ENCODE measurements at places on chromosomes 1 and 21.

DNA sequence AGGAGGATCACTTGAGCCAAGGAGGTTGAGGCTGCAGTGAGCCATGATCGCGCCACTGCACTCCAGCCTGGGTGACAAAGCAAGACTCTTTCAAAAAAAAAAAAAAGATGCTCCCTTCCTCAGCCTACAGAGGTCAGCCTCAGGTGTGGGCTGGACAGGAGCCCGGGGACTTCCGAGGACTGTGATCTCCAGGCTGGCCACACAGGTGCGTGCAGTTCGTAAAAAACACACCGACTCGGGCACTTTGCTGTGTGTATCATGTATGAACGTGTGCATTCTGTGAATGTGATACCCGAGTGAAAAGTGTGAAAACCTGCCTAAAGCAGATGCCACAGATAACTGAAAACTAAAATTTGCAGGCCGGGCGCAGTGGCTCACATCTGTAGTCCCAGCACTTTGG lies 8.4 kb upstream of the CCDC27 start:
- peaks cover 21% of the 10 kb centered on the region for H3K4me1 ChIP-seq
- no peaks in the 10 kb centered on the region for H3K27me3 ChIP-seq
- no peak for DNase-seq

- H3K27ac ChIP-seq = no peak overlapping the region
- no peaks in the 10 kb centered on the region for H3K36me3 ChIP-seq
- no peak overlapping the region for H3K4me3 ChIP-seq
- H3K4me1 ChIP-seq = peaks cover 16% of the 10 kb centered on the region
- no peak for DNase-seq
Measured at GRCh38 chr1:180235502-180236239, 5.6 kb downstream of the LHX4 start.

DNA sequence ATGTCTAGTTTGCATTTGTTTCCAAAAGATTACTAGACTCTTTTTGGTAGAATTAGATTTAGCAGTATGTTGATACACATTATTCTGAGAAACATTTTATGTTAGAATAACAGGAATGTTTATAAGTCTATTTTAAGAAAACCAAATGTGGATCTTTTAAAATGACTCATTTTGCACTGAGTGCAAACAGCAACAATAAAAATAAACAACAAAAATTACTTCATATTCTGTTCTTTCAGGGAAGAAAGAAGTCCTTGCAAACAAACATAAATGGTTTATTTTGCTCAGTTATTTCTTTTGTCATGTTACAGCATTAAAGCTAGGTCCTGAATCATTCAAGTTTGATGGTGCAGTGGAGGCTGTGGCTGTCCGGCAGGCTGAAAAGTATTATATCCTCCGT lies 106.8 kb upstream of the TENT5C start:
- no peaks in the 10 kb centered on the region for H3K4me1 ChIP-seq
- H3K4me3 ChIP-seq = no peak overlapping the region
- peaks cover 4% of the 10 kb centered on the region for H3K36me3 ChIP-seq

DNA sequence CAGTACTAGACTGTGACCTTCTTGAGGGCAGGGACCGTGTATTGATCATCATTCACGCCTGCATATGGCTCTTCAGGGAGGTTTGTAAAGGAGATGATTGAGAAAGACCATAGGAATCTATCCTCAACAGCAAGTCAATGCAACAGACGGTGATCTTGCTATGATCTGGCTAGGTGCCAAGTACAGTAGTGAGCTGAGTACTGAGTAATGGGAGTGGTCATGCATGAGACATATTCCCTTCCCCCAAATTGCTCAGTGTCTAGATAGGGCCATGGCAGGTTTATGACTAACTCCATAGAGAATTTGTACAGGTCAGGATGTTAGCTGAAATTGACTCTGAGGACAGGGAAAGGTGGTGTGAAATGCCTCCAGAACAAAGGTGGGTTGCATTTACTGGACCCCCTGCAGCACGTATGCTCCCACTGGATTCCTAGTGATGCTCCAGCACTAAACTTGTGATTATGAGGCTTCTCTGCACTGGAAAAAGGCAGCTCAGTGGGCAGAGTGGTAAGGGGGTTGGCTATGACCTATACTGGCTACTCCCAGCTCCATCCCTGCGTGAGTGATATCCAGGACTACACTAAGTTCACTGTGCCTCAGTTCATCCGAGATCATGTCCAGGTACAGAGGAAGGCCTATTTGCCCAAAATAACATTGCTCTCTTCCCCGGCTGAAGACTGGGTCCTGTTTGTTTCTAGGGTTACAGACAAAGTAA lies 37.2 kb downstream of the KCNJ6 start:
- no peaks in the 10 kb centered on the region for H3K4me1 ChIP-seq
- no peak overlapping the region for H3K4me3 ChIP-seq
- DNase-seq = no peak
- no peak overlapping the region for H3K27ac ChIP-seq

GRCh38 chr1:228798548-228798947 lies 63.3 kb downstream of the RHOU start:
- H3K27me3 ChIP-seq = peaks cover 7% of the 10 kb centered on the region
- no peak overlapping the region for H3K27ac ChIP-seq
- peaks cover 27% of the 10 kb centered on the region for H3K4me1 ChIP-seq
- H3K36me3 ChIP-seq = peaks cover 14% of the 10 kb centered on the region

- DNase-seq = no peak
- no peak overlapping the region for H3K27ac ChIP-seq
- peaks cover 4% of the 10 kb centered on the region for H3K4me1 ChIP-seq
Measured at GRCh38 chr1:909861-910310, 13.8 kb upstream of the SAMD11 start.

GRCh38 chr1:6287029-6287428 lies 26.1 kb upstream of the GPR153 start:
- no peaks in the 10 kb centered on the region for H3K27me3 ChIP-seq
- H3K4me1 ChIP-seq = peaks cover 15% of the 10 kb centered on the region
- DNase-seq = no peak
- no peak overlapping the region for H3K27ac ChIP-seq
- no peaks in the 10 kb centered on the region for H3K36me3 ChIP-seq
- H3K4me3 ChIP-seq = no peak overlapping the region

DNA sequence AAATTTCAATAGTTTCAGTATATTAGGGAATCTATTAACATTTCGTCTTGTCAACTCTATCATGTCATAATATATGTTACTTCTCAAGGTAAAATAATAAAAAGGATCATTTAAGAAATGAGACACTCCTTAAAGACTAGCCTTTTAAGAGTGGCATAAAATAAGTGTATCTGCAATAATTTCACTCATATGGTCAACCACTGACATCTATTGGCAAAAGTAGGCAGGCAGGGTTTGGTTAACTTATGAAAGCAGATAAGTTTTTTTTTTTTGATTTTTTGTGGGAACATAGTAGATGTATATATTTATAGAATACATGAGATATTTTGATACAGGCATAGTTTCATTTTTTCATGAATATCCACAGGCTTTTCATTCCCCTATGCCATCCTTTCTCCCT lies 5.5 kb upstream of the RGS21 start:
- H3K36me3 ChIP-seq = peaks cover 9% of the 10 kb centered on the region
- no peaks in the 10 kb centered on the region for H3K27me3 ChIP-seq
- no peaks in the 10 kb centered on the region for H3K4me1 ChIP-seq
- no peak overlapping the region for H3K27ac ChIP-seq
- DNase-seq = no peak

DNA sequence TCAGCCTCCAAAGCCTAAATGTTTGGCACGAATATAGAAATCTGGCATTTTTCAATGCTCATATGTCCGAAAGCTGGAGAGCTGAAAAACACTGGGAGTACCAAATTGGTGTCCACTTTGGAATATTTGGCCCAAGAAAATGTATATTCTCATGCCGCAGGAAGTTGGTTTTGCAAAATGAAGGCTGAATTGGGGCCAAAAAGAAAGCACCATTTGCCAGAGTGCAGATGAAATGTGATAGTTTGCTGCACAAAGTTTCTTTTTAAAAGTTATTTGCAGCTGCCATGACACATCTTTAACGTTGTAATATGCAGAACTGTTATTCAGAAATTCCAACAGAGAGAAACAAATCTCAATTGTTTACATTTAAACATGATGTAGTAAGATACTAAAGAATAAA lies 124.2 kb upstream of the LYPLAL1 start:
- no peaks in the 10 kb centered on the region for H3K4me1 ChIP-seq
- DNase-seq = no peak
- no peak overlapping the region for H3K4me3 ChIP-seq
- H3K27ac ChIP-seq = no peak overlapping the region
- H3K36me3 ChIP-seq = no peaks in the 10 kb centered on the region

- peaks cover 28% of the 10 kb centered on the region for H3K4me1 ChIP-seq
- H3K27me3 ChIP-seq = no peaks in the 10 kb centered on the region
- DNase-seq = no peak
- peak overlapping the region; percentile 100 for H3K4me3 ChIP-seq
- H3K27ac ChIP-seq = peak overlapping the region; percentile 98
Measured at GRCh38 chr1:37596182-37596667, 488 bp upstream of the GNL2 start.

- H3K4me1 ChIP-seq = peaks cover 20% of the 10 kb centered on the region
- peaks cover 6% of the 10 kb centered on the region for H3K36me3 ChIP-seq
- H3K27me3 ChIP-seq = no peaks in the 10 kb centered on the region
- no peak for DNase-seq
Measured at GRCh38 chr1:211843018-211843417, 12.5 kb upstream of the LPGAT1 start.

- DNase-seq = no peak
- no peak overlapping the region for H3K4me3 ChIP-seq
- H3K27ac ChIP-seq = no peak overlapping the region
Measured at GRCh38 chr1:102032534-102032933, 35.8 kb upstream of the OLFM3 start.

GRCh38 chr1:91787919-91788318 lies 98.0 kb downstream of the TGFBR3 start:
- DNase-seq = no peak
- H3K36me3 ChIP-seq = peaks cover 18% of the 10 kb centered on the region
- H3K27me3 ChIP-seq = no peaks in the 10 kb centered on the region
- H3K4me3 ChIP-seq = no peak overlapping the region
- peaks cover 77% of the 10 kb centered on the region for H3K4me1 ChIP-seq

DNA sequence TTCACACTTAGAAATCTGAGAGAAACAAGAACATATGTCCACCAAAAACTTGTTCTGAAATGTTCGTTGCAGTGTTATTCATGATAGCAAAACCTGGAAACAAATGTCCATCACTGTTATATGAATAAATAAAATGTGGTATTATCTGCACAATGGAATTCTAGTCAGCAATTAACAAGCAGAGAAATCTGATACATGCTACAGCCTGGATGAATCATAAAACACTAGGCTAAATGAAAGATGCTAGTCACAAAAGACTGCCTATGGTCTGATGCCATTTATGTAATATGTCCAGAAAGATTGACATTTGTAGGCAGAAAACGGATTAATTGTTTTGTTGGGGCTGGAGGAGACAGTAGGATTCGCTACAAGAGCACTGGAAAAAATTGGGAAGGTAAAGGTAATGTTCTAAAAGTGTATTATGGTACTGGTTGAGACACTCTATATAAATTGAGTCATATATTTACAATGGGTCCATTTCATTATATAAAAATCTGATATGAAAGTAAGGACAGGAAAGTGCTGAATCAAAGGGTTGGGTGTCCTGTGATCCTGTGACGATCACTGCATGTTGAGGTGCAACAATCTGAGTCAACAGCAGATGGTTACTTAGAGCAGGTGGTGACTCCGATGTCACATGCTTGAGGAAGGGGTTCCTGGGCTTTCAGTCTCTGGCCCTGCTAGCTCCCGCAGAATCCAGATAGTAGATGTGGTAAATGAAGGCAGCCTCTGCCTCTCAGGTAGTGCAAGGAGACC lies 102.1 kb upstream of the NBPF4 start:
- DNase-seq = no peak
- no peak overlapping the region for H3K4me3 ChIP-seq
- no peak overlapping the region for H3K27ac ChIP-seq
- H3K27me3 ChIP-seq = peaks cover 21% of the 10 kb centered on the region

GRCh38 chr1:27366113-27366410 lies 699 bp downstream of the MAP3K6 start:
- peak overlapping the region; percentile 77 for H3K27ac ChIP-seq
- H3K36me3 ChIP-seq = no peaks in the 10 kb centered on the region
- H3K27me3 ChIP-seq = no peaks in the 10 kb centered on the region
- peak; percentile 89 for DNase-seq
- peaks cover 25% of the 10 kb centered on the region for H3K4me1 ChIP-seq

- H3K4me1 ChIP-seq = peaks cover 8% of the 10 kb centered on the region
- H3K27me3 ChIP-seq = no peaks in the 10 kb centered on the region
- no peaks in the 10 kb centered on the region for H3K36me3 ChIP-seq
Measured at GRCh38 chr1:193310564-193310963, 124.2 kb upstream of the B3GALT2 start.

- H3K4me3 ChIP-seq = no peak overlapping the region
- H3K27ac ChIP-seq = no peak overlapping the region
- no peaks in the 10 kb centered on the region for H3K27me3 ChIP-seq
Measured at GRCh38 chr1:20141466-20141865, 2.3 kb downstream of the PLA2G2F start.

DNA sequence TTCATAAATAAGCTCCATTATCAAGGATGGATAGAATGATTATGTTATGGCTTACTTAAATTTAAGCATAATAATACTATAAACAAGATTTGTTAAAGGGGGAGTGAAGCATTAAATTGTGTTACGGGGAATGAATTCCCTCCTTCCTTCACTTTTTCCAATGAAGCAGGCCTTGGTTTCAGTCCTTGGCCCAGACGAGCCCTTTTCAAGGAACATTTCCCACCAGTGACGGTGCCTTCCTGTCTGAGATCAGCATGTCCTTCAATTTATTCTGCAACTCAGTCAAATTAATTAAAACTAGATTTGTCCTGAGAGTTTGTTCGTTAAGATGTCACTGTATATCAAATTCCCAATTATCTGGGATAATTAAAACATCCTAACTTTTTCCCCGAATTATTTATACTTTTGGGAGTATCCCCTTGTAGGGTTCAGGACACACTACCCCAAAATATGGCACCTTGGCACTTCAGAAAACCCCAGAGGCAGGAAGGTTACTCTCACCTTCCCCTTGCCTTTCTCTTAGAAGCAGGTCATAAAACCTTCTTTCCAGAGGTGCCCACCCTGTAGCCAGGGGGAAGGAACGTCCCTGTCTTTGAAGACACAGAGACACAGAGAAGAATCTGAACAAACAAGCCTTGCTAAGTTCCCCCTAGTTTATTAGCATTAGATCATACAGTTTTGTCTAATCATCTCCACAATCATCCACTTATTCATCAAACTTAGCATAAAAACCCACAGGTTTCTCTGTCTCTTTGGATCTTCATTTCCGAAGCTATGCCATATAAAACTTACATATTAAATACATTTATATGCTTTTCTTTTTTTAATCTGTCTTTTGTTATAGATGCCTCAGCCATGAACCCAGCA lies 86.2 kb upstream of the ARHGAP29 start:
- H3K36me3 ChIP-seq = no peaks in the 10 kb centered on the region
